ENCODE measurements at places on chromosomes 3 and 15.

- DNase-seq = no peak
These were observed 2.7 kb upstream of the KNL1 start for GRCh38 chr15:40591389-40591788.

GRCh38 chr15:34147371-34148140 lies 45.7 kb downstream of the PGBD4 start:
- no peak for DNase-seq

- DNase-seq = no peak
These were observed 849.8 kb downstream of the NSUN3 start for GRCh38 chr3:94912656-94913055.

DNA sequence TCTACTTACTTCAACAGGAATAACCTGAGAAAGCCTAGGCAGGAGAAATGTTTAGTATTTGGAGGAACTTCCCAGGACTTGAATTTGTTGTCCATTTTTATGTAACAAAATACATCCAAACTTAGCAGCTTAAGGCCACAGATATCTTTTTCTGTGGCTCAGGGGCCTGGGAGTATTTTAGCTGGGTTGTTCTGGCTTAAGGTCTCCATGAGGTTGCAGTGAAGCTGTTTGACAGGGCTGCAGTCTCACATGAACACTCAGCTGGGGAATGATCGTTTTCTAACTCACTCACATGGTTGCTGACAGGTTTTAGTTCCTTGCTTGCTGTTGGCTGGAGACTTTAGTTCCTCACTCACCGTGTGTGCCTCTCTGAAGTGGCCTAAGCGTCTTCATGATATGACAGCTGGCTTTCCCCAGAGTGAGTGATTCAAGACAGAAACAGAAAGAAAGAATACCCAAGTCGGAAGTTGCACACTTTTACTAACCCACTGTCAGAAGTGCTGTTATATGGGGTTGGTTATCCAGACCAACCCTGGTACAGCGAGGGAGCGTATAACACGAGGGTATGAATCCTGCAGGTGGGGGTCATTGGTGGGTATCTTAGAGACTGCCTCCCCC lies 229.7 kb upstream of the TBL1XR1 start:
- DNase-seq = peak; percentile 66

GRCh38 chr3:115660646-115661337 lies 37.5 kb downstream of the GAP43 start:
- DNase-seq = no peak

DNA sequence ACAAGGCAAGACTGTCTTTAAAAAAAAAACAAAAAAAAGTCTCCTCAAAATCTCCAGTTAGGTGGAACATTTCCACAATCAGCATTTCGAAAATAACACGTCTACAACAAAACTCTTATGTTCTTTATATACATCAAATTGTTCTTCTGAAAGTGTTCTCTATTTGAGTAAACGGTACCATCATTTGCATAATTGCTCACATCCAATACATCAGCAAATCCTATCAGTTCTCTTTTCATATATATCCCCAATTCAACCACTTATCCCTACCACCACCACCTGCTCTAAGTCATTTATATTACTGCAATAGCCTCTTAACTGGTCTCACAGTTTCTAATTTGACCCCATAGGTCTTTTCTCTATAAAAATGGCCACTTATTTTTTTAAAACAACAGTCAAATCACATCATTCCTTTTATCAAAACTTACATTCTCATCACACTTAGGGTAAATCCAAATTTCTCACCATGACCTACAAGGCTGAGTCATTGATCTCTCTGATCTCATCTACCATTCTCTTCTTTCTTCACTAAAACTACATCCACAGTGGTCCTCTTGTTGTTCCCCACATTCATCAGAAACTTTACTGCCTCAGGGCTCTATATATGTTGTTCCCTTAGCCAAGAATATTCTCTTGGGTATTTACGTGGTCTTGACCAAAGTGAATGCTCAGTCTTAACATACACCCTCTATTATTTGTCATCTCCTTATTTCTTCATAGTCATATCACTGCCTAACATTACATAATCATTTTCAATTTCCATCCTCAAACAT lies 237.0 kb downstream of the SCAPER start:
- no peak for DNase-seq

DNA sequence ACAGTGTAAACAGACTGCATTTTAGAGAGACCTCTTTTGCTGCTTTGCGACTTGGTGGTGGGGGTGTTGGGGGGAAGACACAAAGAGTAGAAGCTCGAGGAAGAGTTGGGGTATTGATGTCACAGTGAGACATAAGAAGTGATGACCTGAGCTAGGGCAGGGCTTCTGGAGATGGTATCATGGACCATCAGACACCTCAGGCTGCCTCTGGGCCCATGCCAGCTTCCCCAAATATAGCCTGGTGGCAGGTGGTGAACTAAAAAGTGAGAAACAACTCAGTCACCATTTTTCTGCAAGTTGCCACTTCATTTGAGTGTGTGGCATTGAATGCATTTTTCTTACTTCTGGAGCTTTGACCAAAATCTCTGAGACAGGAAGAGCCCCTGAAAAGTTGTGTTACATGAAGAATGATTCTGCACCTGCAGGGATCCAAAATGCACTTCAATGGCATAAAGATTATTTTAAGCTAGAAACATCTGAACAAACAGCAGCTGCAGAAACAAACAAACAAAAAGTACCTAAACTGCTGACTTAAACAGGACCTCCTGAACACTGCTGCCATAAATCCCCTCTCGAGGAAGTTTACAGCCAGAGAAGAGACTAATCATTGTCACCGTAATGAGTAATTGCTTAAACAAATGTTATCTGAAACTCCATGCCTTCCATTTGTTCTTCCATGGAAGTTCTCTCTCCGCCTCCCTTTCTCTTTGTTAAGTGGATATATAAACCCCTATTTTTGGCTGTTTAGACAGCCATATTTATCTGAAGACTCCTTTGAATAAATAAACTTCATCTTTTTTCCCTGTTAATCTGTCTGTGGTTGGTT lies 15.2 kb upstream of the XIRP1 start:
- no peak for DNase-seq

- no peak for DNase-seq
These were observed 9.6 kb upstream of the SATB1 start for GRCh38 chr3:18434711-18435110.

DNA sequence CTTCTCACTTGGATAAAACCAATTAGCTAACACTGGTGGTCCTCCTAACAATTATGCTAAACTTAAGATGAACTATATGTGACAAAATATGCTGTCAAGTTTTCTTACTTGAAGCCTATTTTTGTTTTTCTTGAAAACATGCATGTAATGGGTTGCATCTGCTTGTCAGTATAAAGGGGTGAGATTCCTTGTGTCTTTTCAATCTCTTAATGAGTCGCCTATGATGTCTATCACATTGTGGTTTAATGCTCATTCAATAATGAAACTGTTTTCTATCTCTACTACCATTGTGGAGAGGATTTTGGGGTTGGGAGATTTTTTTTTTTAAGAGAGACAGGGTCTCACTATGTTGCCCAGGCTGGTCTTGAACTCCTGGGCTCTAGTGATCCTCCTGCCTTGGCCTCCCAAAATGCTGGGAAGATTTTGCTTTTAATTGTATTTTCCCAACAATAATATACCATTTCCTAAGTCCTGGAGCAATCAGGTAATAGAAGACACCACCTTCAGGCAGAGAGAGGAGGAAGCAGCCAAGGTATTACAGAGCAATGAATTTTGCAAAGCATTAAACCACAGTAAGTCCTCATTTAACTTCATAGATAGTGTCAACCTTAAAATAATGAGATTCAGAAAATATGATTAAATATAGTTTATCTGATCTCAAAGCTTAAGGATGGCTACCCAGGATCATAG lies 17.4 kb upstream of the TRMT10C start:
- no peak for DNase-seq

DNA sequence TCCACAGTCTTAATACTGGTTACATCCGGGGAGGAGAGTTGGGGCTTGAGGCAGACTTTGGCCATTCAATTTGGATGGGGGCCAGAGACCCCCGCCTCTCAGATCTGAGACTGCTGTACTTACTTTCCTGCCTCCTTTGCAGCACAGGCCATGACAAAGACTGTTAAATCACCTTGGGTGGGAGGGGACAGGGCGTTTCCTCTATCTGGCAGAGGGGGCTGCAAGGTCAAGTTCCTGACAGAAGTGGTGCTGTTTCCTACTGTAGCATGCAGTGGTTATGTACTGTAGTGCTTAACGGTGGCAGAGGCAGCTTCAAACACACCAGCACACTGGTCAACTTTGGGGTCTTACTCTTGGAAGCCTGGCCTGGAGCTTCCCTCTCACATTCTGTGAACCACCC lies 261.2 kb upstream of the LRRFIP2 start:
- DNase-seq = no peak

DNA sequence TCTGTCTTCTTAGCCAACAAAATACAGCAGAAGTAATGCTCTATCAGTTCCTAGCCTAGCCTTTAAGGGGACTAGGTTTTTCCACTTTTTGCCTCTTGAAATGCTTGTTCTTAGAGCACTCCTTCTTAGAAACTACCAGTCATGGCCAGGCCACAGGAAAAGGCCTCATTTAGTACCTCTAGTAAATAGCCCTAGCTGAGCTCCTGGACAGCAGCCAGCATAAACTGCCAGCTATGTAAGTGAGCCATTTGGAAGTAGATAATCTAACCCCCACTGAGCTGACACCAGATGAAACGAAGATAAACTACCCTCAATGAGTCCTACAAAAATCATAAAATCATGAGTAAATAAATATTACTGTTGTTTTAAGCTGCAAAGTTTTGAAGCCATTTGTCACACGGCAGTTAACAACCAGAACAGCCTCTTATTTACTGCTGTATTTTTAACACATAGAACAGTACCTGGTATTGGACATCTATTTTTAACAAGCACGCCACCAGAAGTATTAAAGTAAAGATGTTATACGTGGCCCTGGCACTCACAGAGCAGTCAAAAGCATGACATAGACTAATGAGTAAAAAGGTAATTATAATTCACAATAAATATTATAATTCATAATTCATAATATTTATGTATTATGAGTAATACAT lies 12.0 kb downstream of the TBC1D5 start:
- DNase-seq = no peak

DNA sequence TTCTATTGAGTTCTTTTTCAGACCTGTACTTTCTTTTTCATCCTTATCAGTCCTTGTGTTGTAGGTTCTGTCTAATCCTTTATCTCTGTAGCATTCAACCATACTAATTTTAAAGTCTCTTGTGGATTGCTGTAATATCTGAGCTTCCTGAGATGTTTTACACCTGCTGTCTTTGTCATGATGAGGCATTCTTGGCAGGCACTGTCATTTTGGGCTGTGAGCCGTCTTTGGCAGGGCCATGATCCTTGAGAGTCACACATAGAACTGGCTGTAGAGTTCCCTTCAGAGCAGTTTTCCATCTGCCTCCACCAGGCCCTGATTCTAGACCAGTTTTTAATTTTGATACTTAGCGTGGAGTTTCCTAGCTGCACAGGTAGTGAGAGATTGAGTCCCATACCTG lies 6.7 kb downstream of the EFCC1 start:
- no peak for DNase-seq

DNA sequence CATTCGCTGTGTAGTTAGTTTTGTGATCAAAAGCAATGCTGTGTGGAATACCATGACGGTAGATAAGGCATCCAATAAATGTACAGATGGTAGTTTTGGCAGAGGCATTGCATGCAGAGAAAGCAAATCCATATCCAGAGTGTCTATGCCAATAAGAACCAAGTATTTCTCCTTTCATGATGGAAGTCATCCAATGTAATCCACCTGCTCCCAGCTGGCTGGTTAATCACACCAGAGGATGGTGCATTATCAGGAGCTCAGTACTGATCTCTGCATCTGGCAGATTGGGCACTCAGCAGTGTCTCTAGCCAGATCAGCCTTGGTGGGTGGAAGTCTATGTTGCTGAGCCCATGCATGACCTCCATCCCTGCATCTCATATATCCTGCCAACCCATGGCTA lies 677.7 kb upstream of the NECTIN3 start:
- DNase-seq = no peak

DNA sequence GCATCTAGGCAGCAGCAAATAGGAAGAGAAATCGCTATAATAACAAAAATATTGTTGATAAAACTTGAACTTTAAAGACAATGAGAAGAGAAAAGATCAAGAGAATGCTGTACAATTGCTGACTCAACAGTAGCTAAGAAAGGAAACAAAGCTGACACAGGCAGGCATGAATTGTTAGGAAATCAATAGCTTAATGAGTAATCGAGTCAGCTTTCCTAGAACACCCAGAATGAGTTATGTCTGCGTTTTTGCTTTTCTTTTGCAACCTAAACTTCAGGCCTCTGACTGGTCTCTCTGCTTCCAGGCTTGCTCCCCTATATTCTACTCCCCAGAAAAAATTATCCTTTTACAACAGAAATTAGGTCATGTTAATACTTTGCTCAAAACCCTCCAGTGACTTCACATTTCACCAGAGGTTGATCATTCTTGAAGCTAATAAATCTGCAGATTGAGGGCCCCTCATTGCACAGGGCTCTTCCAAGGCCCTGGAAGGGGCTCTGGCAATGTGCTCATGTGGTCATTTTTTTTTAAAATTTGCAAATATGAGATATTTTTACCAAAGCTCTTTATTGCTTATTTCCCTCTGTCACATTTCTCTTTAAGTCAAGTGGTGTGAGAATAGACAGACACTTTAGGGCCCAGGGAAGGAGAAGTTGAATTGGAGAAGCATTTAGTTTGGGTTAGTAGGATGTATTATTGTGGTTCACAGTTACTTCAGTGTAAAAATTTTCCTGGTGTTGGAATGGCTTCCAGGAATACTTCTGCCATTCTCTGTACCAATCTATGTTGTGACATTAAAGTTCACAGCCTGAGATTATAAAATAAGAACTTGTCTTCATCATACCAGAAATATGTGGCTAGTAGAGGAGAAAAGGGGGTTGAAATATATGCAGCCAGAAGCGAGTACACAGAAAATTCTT lies 116.3 kb downstream of the TMCO5A start:
- no peak for DNase-seq

GRCh38 chr15:81480645-81481053 lies 106.6 kb upstream of the TMC3 start:
- DNase-seq = no peak

DNA sequence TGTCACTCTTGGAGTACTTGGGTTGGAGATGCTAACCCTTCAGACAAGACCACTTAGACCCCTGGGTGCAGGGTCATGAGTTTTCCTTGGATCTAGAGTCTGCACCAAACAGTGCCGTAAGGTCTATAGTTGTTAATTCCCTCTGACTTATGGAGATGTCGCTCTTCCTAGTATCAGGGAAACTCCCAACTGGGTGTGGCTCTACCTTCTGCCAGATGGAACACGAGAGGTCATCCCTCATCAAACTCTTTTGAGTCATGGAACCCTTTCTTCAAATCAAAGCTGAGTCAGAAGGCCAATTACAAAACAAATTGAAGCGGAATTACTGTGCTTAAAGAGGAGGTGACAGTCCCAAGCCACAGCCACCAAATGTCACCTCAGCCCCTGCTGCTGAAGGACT lies 514.9 kb upstream of the PROK2 start:
- DNase-seq = no peak
